Stimulated activated CD4-positive, alpha-beta T cell treated with anti-CD3 and anti-CD28 coated beads, Interleukin-1b, Interleukin-23, amount 100 ng/mL, for 4 hours (primary cell): ENCODE measurements at places on chromosomes 1 and 21.

- DNase-seq, result no peak
Measured at GRCh38 chr1:46612937-46613660, 3.5 kb downstream of the MOB3C start.

DNA sequence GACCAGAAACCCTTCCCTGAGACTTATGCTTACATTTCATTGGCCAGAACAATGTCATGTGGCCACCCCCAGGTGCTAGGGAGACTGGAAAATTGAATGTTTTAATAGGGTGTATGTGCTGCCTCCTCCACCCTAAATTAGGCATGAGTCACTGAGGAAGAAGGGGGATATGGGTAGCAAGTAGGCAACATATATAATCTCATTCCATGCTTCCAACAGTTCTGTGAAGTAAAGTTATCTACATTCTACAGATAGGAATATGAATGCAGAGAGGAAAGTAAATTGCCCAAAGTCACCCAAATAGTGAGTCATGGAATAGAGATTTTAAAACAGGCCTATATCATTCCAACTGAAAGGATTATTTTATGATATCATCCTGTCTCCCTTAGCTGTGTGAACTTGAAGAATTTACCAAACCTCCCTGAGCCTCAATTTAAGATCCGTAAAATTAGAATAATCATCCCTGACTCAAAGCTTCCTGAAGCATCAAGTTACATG is 168.6 kb upstream of the FGGY start:
- no peak for DNase-seq

- no peak for DNase-seq
Measured at GRCh38 chr1:52240592-52241210, 98.8 kb downstream of the ZFYVE9 start.

- DNase-seq, result no peak
Measured at GRCh38 chr1:230867101-230867902, 1.0 kb downstream of the C1orf198 start.

- DNase-seq, result no peak
Measured at GRCh38 chr1:147771226-147772125, 11.1 kb upstream of the GJA5 start.

DNA sequence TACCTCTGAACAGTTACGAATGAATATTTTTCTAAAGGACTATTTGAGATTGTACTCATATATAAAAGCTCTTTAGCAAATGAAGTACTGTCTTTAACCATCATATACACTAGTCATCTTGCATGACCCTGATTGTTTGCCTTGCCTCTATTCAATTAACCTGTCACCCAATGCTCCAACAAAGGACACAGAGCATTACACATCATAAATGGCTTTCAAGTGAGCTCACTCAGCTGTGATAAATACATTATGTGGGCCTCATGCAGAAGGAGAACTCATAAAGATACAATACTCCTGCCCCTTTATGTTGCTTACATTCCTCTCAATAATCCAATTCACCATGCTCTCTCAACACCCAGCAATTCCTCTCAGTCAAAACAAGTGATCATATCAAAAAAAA is 993.0 kb upstream of the PRMT6 start:
- DNase-seq, result no peak

- DNase-seq, result no peak
Measured at GRCh38 chr1:205824180-205824579, 11.2 kb upstream of the SLC41A1 start.

- no peak for DNase-seq
Measured at GRCh38 chr1:201259476-201260235, 23.6 kb upstream of the PKP1 start.

DNA sequence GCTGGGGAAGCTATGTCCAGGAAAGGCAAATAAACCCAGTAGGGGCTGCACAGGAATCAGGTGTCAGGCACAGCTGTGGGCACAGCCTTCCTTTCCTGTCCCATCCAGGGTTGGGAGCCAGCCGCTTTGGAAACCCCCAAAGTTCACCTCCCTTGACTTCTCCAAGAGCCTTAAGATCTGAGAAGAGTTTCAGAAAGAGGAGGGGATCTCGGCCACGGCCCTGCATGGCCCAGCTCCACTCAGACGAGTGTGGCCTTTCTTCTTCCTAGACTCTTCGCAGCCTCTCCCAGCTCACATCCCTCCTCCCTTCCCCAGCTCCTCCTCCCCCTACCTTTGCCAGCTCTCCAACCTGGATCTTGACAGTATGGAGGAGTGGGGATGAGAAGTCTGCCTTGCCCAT is 36.7 kb downstream of the RHBG start:
- DNase-seq, result no peak

- no peak for DNase-seq
Measured at GRCh38 chr1:16326833-16327404, 25.4 kb downstream of the FBXO42 start.

GRCh38 chr1:89429062-89429461 is 65.2 kb downstream of the GBP6 start:
- DNase-seq, result no peak

DNA sequence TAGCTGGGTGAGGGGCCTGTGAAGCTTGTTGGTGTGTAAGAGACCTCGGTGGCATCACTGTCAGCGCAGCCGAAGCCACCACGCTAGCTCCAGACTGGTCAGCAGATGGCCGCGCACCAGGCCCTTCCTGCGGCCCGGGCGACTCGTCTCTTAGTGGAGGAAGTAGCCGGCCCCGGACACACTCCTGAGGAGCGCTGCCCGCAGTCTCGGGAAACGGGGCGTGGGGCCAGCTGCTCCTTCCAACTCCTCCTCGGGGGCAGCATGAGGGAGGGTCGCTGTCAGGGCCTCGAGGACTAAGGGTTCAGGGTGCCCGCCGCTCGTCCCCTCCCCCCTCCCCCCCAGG is 20.4 kb downstream of the H3-3A start:
- no peak for DNase-seq

DNA sequence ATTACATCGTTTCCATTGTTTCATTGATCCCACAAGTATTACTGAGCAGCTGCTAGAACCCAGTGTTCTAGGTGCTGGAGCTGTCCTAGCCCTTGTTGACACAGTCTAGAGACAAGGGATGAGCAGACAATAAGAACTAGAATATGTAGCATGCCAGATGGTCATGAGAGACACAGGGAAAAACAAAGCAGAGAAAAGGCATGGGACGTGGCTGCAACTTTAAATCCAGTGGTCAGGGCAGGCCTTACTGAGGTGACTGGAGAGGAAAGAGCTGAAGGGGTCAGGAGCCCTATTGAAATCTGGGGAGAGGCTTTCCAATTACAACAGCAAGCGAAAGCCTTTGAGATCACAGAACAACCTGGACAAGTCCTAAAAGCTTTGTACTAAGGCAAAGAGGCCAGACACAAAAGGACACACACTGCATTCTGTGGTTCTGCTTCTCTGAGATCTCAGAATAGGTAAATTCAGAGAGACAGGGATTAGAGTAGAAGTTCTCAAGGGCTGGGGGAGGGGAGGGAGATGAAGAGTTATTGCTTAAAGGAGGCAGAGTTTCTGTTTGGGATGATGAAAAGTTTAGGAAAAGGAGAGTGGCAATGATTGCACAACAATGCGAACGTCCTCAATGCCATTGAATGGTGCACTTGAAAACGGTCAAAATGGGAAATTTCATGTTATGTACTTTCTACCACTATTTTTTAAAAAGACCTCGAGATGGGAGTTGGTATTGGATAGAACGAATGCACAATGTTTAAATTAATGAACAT is 467.4 kb upstream of the VAMP3 start:
- DNase-seq, result no peak

DNA sequence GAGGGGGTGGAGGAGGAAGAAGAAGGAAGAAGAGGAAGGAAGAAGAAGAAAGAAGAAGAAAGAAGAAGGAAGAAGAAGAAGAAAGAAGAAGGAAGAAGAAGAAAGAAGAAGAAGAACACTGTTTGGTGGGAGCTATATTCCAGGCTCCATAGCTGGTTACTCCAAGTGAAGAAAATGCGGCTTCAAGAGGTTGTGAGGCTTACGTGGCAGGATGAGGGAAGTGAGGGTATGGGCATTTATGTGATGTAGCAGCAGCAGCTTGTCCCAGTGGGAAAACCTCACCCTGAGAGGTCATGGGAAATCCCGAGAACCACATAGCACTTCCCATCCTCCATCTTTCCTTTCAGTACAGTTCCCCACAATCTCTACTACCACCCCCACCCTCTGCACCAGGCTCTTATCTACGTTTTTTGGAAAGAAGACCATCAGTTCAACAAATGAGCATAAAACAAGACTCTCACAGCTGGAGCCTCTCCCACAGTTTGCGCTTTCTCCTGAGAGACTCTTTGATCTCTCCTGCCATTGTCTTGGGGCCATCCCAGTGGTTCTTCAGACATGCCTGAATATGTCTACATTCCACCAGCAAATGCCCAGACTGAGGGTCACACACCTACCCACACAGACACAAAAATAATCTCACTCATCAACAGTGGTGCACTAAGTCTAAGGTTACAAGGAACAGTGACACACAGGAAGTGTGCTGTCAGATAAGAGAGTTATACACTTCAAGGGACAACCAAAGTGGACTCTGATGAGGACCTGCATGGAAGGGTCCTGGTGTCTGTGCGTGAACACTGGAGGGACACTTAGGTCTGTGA is 77.9 kb upstream of the KCNJ15 start:
- DNase-seq, result no peak

DNA sequence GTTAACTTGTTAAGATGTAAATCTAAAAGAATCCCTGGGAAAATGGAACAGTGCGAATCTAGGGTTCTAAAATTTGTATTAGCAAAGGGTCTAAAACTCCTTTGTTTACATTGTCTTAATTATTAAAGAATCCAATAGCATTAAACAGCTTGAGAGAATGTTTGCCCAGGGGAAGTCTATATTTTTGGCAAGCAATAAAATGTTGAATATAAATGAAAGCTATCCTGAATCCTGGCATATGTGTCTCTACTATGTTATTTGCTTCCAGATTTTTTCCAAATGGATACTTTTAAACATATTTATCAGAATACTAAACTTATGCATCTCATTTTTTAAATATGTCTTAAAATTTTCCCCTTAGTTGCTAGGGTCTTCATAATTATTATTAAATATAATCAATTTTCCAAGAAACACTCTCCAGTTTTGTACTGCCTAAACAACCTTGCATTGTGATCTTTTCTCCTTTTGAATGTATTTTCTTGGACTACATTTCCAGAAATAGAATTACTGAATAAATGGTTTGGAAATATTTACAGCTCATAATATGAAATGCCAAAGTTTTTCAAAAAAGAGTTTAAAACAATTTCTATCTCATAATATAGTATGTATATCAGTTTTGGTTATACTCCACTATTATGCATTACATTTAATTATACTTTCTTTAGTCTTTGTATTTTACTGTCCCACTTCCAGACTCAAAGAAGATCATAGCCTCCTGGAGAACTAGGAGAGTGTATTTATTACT is 304.8 kb downstream of the USP25 start:
- no peak for DNase-seq

DNA sequence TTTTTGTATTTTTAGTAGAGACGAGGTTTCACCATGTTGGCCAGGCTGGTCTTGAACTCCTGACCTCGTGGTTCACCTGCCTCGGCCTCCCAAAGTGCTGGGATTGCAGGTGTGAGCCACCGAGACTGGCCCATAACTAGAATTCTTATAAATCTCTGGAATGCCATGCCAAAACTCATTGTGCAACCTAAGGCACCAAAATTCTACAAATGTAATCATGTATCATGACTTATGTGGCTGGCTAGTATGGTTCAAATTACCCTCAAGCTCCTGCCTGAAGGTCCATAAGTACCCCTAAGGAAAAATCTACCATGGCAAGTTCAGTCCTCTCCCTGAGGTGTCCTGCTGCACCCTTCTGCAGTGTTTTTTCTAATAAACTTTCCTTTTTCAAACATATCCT is 63.8 kb upstream of the CSF1 start:
- no peak for DNase-seq

DNA sequence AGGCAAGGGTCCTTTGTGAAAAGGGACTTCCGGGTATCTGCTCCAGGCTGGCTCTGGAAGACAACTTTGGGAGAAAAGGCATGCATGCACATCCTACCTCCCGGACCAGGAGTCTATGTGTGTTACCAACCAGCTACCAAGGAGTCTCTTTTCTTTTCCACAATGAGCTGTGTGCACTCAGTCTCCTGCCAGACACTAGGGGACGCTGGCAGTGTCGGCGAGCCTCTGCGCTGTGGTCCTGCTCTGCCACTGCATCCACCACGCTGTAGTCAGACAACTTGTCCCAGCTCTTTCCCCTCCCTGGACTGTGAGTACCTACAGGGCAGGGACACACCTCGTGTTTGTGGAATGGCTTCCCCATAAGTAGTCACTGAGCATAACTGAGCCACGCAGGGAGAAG is 5.1 kb upstream of the SSR2 start:
- peak; percentile 15 for DNase-seq

- DNase-seq, result no peak
Measured at GRCh38 chr1:50458507-50458906, 35.3 kb upstream of the DMRTA2 start.

DNA sequence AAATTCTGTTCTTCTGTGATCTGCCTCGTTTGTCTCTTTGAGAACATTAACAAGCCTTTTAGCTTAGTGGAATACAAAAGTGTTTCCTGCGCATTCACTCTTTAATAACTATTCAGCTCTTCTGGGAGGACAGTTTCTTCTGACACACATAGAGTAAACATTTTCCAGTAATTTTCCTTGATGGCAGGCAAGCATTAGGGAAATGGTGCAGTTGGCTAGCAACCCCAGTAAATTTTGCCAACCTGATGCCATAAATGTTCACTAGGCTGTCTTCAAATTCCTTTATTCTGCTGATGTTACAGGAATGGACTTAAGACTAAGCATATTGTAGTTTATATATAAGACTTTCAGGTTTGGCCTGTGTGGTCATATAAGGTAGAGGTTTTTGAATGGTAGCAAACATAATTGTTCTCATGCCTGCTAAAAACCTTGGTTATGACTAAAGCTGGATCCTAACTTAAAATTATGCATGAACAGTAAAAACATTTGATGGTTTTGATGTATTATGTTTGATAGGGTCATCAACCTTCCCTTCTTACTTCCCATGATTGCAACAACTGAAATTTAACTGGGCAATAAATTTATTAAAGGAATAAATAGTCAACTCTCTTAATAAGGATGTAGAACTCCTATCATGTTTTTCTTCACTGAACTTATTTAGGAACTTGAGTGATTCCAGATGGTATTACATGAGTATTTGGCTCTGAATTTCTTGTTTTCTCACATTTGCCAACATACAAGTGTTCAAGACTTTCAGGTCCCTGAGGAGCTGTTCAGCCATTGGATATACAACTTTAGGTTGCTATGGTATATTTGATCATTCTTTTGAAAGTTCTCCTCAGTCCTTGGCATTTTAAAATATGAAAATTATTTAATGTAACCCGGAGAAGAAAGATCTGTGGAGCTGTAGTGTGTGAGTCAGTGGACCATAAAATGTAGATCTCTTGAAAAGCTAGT is 223.4 kb downstream of the FMN2 start:
- DNase-seq, result no peak

DNA sequence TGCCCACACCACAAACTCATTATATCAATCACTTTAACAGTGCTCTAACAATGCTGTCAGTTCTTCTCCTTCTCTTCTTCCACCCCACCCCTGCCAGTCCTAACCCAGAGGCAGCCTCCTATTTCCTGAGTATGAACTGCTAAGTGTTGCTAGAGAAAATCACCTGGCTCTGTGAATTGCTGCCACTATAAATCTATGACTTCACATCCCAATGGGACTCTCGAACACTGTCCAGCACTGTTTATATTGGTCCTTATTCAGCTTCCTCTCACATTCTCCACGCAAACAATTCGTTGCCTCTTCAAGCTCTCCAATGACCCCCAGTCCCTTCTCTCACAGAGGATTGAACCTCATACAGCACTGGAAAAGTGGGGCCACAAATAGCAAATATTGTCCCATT is 27.0 kb upstream of the USH2A start:
- DNase-seq, result no peak

GRCh38 chr1:196148367-196148970 is 459.8 kb downstream of the KCNT2 start:
- DNase-seq, result no peak
